Articular chondrocyte of knee joint (primary cell): ENCODE measurements at places on chromosomes 2 and 18. TPM values are rescaled to one million over a fixed set of nuclear protein-coding genes. Genes with fewer than 3 reads are reported as not detected.

Gene POMC
- total RNA-seq = 0.86 and 1.0 TPM in 2 replicates

Gene RFTN2
- 23.5 and 33.0 TPM in 2 replicates for total RNA-seq

Gene DIPK1C
- total RNA-seq = not detected in 2 replicates

Gene APOB
- 0.65 and 1.7 TPM in 2 replicates for total RNA-seq
